ENCODE measurements at places on chromosomes 11 and 22.
A peak's percentile ranks its signal among the peaks of the same experiment; 100 is the strongest.

- DNase-seq, result no peak
These were observed 232.7 kb downstream of the DSCAML1 start for GRCh38 chr11:117564321-117564720.

- peak; percentile 39 for DNase-seq
These were observed 5.7 kb upstream of the C1QTNF6 start for GRCh38 chr22:37193629-37194191.

- no peak for DNase-seq
These were observed 21.2 kb downstream of the PDE2A start for GRCh38 chr11:72652873-72653630.

DNA sequence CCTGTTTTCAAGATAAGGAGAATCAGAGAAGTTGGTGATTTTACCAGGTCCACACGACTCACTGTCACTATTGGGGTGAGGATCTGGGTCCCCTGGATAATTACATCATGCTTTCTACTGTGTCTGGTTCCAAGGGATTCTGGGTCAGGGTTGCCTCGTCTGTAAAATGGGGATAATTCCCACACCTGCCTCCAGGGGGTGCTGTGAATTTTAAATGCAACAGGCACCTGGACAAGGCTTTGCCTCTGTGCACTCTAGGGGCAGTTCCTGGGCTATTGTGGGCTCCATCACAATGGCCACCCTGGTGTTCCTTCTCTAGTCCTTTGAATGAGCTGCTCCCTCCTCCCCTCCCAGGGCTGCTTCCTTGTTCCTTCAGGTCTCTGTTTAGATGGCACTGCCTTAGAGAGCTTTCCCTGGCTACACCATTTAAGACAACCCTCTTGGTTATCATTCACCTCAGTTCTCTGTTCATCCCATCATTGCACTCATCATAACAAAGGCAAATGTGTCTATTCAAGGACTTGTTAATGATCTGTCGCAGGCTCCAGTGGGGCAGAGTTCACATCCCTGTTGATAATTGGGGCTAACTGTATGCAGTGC, 178.6 kb downstream of the MIAT start:
- DNase-seq, result no peak

DNA sequence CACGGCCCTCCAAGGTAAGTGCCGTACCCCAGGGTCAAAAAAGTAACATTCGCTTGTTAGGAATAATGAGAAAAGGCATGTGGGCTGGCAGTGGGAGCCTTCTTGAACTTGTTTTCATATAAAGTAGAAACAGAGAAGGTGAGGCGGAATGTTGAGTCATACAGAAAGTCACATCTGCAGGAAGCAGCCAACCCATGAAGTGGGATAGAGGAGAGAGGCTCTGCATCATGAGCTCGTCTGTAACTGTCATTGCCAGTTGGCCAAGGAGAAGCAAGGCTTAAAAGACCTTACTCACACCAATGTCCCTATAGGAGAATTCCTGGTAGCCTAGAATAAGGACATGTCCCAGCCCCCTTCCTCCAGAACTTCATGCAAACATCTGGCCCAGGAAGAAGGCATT, 253.3 kb downstream of the BUD13 start:
- no peak for DNase-seq

- no peak for DNase-seq
These were observed 117.4 kb upstream of the B3GAT1 start for GRCh38 chr11:134529212-134530096.

GRCh38 chr11:118660681-118661424, 18.6 kb downstream of the TREH start:
- DNase-seq, result no peak

DNA sequence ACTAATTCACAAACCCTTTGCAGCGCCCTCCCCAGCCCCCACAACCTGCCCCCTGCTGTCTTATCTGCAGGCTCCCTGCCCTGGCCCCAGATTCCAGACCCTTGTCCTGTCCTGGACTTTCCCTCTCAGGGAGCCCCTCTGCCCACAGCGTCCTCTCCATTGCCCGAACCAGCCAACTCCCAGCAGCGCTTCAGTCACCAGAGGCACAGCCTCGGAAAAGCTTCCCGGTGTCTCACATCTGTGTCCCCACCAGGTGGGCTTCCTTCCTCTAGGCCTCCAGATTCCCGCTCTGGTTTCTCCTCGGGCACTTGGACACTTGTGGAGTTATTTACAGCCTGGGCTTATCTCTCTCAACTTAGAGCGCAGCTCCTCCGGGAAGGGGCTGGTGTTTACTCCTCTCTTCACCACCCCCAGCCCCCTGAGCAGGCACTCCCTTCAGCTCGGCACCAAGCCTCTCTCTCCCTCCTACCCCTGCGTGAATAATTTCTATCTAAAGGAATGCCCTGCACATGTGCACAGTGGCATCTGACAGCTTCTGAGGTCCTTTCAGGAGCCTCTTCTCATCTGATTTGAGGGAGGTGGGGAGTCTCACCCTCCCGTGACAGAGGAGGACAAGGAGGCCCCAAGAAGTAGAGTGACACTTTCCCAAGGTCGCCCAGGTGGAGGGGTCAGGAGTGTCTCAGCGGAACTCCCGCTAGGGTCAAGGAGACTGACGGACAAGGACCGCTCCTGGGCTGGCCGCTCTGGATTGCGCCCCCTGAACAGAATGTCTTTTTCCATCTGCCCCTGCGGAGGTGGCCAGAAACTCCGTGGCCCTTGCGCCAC, 838 bp downstream of the WNT11 start:
- no peak for DNase-seq

- no peak for DNase-seq
These were observed 4.7 kb downstream of the TCIRG1 start for GRCh38 chr11:68043349-68044144.

GRCh38 chr11:57763568-57763967, 2.0 kb downstream of the CTNND1 start:
- no peak for DNase-seq

- no peak for DNase-seq
These were observed 44.1 kb downstream of the FANCF start for GRCh38 chr11:22581354-22582150.

GRCh38 chr11:93653080-93653479, 8.4 kb upstream of the CEP295 start:
- no peak for DNase-seq

- DNase-seq, result no peak
These were observed 24.6 kb upstream of the P2RY2 start for GRCh38 chr11:73193251-73194033.

- DNase-seq, result no peak
These were observed 745.8 kb upstream of the ANO5 start for GRCh38 chr11:21446939-21447590.

DNA sequence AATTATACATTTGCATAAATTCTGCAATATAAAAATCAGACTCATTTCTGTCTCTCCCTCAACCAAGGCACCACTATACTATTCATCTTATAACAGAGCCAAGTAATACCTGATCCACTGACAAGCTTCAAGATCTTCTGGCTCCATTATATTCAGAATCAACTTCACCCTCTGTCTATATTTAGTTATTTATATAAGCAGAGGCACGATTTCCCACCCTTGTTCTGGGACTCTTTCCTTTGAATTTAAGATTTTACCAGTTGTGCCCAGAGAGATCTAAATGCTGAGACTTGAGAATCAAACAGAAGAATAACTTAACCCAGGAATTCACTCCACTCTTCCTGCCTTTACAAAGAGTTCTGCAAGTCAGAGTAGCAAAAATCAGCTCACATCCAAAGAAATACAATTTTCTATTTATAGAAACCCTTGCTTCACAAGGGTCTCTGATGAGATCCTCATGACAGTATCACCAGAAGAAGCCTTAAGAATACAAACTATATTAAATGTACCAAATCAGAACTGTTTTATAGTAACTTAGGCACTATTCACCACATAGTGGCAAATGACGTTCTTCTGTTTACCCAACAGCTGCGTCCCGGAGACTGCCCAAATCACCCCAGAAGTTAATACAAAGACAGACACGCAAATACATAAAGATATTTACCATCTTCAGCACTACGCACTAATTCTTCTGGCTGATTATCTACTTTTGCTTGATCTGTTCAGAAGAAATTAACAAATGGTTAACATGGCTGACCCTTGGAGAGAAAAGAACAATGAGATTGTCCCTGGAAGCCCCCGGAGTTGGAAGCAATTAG, 32.3 kb upstream of the CCDC89 start:
- DNase-seq, result no peak

DNA sequence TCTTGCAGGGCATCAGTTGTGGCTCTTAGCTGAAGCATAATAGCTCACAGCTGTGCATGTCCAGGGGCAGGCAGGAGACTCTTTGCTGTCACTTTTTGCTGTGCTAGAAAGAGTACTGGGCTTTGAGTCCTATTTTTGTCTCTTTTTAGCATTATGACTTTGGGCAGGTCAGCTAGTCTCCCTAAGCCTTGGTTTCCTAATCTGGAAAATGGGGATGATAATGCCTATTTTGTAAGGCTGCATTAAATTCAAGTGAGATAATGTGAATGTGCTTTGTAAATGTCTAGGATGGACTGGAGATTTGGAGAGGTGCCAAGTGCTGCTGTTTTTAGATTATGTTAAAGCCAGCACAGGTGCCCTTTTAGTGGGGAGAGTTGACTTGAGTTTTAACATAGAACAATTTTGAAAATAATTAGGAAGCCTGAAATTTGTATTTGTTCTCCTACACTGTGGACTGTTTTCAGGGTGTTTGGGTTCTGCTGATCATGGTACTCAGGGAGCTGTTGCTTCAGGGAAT, 19.1 kb downstream of the CABIN1 start:
- no peak for DNase-seq

DNA sequence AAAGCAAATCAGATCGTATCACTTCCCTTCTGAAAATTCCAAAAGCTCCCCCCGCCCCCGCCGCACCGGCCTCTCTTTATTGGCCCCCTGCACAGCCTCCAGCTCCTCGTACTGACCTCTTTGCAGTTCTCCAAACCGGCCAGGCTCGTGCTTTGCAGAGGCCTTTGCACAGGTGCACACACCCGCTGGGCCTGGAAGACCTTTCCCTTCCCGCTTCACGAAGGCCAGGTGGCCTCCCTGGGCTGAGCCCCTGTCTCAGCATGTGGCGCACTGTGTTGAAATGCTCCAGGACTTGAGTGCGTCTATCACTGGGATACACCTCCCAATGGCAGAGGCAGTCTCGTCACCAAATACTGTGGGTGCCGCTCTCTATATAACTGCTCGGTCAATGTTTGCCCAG, 13.2 kb upstream of the ADA2 start:
- no peak for DNase-seq

DNA sequence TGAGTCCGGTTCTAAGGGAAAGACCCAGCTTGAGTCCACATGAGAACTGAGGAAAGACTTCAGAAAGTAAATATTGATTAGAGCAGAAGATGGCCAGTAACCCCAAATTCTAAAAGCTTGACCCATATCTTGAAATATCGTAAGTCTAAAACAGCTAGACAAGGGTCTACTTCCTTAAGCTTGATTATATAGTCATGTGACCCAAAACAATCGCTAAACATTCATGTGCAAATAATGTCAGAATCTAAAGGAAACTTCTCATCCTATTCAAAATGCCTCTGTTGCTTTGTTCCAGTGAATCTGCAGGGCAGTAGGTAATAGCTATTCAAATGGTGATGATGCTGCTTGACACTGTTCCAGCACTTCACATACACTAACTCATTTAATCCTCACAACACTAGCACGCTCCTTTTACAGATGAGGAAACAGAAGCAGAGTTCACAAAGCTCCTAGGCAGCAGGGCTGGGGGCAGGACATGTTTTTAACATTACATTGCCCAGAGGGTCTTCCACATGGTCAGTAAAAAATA, 52.6 kb downstream of the TCF20 start:
- DNase-seq, result no peak

- no peak for DNase-seq
These were observed 28.5 kb downstream of the AMBRA1 start for GRCh38 chr11:46565232-46565840.

DNA sequence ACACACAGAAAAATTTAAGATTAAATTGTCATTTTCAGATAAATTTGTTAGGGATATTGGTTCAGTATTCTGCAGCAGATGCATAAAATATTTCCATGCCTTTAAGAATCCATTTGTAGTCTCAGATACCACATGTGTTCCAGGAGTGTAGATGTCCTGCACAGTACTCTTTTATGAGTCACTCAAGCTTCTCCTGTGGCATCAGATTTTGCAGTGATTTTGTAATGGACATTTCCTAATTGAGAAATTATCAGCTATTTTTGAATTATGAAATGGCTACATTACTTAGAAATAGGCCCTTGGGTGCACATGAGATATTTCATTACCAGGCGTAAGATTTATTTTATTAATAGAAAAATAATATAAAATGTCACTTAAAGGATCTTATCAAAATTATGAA, 18.9 kb downstream of the MMP3 start:
- no peak for DNase-seq

DNA sequence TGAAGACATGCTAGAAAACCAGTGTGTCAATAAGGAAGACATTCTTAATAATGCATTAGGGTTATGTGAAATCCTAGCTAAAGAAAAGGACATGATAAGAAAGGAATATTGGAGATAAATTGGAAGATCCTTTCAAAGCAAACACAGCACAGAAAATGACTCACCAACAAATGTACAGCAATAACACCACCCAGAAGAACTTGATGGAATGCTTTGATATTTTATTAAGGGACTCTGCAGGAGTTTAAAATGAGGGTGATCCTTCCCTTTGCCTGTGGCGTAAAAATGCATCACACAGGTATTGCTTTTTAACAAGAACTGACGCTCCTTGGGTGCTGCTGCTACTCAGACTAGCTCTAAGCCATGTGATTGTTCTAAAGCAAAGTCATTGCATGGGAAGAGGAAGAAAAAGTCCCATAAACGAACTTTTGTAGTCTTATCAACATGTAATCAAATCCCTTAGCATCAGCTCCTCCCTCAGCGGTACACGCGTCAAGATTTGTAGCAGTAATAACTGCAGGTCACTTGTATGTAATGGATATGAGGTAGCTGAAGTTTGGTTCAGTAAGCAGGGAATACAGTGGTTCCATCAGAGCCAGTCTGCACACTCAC, 48.4 kb upstream of the EED start:
- DNase-seq, result no peak

DNA sequence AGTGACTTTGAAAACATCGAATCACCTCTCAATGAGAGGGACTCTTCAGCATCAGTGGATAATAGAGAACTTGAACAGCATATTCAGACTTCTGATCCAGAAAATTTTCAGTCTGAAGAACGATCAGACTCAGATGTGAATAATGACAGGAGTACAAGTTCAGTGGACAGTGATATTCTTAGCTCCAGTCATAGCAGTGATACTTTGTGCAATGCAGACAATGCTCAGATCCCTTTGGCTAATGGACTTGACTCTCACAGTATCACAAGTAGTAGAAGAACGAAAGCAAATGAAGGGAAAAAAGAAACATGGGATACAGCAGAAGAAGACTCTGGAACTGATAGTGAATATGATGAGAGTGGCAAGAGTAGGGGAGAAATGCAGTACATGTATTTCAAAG, 65.8 kb downstream of the DKK3 start:
- DNase-seq, result no peak

- no peak for DNase-seq
These were observed 58.9 kb upstream of the ALX4 start for GRCh38 chr11:44368886-44369285.

GRCh38 chr11:108468478-108468864, 1.1 kb upstream of the C11orf65 start:
- no peak for DNase-seq

All from GDM1 (cell line).